CD4-positive, alpha-beta T cell treated with Interleukin-17A for 4 hours (primary cell): ENCODE measurements at places on chromosomes 7 and 10.
A peak's percentile ranks its signal among the peaks of the same experiment; 100 is the strongest.

GRCh38 chr7:44587843-44588711 is 6.0 kb upstream of the TMED4 start:
- peak; percentile 77 for DNase-seq

- DNase-seq: no peak
These were observed 125.6 kb downstream of the CYP26A1 start for GRCh38 chr10:93199191-93199751.

GRCh38 chr10:8455181-8455580 is 400.7 kb downstream of the GATA3 start:
- no peak for DNase-seq

DNA sequence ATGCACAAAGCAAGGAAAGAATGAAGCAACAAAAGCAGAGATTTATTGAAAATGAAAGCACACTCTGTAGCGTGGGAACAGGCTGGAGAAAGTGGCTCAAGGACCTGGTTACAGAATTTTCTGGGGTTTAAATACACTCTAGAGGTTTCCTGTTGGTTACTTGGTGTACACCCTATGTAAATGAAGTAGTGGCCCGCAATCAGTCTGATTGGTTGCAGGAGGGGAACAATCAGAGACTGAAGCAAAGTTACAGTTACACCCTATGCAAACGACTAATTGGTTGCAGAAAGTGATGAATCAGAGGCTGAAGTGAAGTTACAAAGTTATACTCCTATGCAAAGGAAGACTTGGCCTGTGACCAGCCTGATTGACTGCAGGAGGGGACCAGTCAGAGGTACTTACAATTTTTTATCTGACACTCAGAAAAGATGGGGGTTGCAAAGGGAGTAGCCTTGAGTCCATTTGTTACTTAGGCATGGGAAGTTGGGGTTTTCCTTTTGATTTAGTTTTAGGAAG is 3.6 kb upstream of the MTPN start:
- peak; percentile 60 for DNase-seq

- no peak for DNase-seq
These were observed 291.6 kb upstream of the PPP2R2D start for GRCh38 chr10:131609176-131609575.

DNA sequence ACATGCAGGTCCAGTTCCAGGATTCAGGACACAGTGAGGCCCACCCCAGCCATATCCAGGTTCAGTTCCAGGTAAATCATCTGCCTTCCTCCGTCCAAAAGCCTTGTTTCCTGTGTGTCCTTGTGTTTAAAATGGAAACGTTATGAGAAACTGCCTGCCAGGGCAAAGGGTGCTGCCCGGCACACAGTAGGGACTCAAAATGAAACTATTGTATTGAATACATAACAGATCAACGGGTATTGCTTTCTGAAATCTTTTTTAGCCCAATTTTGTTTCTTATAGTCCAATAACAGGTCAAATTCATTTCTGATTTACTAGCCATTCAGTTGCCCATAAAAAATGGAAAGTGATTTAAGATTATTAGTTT is 115.5 kb downstream of the EGFR start:
- DNase-seq: no peak

GRCh38 chr10:119316002-119316358 is 108.6 kb downstream of the GRK5 start:
- no peak for DNase-seq

- DNase-seq: no peak
These were observed 255.3 kb downstream of the FZD1 start for GRCh38 chr7:91519241-91520158.

- no peak for DNase-seq
These were observed 51.6 kb upstream of the MGMT start for GRCh38 chr10:129415215-129416140.

- DNase-seq: no peak
These were observed 31.5 kb downstream of the NRF1 start for GRCh38 chr7:129642871-129643549.

- DNase-seq: no peak
These were observed 142.0 kb downstream of the LCOR start for GRCh38 chr10:96973809-96974747.

- no peak for DNase-seq
These were observed 67.0 kb upstream of the RHEB start for GRCh38 chr7:151586531-151587260.

- DNase-seq: no peak
These were observed 9.2 kb downstream of the ZNF488 start for GRCh38 chr10:47374611-47375536.

DNA sequence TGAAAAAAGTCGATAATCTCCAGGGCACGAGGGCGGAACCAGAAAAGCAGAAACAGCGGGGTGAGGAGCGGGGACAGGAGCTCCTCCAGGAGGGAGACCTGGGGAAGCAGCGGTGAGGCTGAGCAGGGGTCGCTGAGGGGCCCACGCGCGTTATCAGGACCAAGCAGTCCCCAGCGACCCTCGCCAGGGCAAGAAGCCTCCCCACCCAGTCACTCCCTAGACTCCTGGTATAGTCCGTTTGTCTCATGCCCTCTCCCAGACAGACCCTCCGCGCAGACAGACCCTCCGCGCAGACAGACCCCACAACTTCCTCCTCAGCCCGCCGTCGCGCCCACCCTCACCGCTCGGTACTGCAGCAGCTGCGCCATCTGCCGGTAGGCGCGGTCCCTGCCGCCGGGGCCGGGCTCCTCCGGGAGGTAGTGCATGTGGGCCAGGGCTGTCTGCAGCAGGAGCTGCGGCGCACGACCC is 6.3 kb downstream of the ATG9B start:
- peak; percentile 89 for DNase-seq

- DNase-seq: no peak
These were observed 236.6 kb downstream of the ELMO1 start for GRCh38 chr7:37212051-37212450.

GRCh38 chr7:51633596-51633995 is 317.0 kb upstream of the COBL start:
- no peak for DNase-seq

DNA sequence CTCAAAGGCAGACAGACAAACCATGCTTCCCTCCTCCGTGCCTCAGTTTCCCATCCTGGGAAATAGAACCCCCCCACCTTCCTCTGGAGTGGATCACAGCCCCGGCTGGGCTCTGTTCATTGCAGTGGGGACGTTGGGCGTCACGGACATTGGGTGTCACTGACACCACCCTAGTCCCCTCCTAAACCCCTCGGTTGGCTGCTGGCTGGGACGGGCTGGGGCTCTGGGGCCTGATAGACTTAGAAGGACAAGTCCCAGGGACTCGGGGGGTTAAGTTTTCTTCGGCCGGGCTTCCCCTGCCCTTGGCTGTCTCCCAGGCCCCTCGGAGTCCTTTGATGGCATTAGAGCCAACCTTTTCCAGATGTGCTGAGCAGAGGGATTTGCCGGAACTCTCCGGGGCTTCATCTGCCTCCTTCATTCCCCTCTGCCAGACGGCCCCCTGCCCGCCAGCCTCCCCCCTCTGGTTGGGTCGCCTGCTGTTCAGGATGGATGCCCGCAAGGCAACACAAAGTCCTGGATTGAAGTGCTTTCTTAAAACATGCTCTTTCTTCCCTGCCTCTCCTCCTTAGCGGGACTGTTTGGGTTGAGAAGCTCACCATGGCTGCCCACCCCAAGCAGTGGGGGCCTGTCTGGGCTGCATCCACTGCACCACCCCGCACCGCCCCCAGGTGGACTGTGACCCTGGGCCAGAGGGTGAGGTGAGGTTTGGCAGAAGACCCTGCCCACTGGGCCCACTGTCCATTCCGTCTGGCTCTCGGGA is 73.0 kb downstream of the COL26A1 start:
- DNase-seq: no peak

DNA sequence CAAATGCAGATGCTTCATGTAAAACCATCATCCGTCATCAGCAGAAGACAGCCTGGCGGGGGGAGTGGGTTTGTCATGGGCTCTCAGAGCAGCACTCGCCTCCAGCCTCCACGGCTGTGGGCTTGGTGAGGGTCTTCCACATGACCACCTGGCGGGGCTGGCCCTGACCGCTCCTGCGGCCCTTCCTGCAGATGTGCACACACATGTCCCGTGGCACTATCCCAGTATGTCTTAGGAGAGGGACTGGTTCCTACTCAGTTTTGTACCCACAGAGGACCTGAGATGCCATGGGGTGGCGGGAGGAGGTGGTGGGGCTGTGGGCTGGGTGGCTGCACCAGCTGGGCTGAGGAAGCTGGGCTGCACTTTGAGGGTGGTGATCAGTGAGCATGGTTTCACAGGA is 4.7 kb downstream of the IDI2 start:
- no peak for DNase-seq
